ENCODE measurements at places on chromosomes 16 and 17.

DNA sequence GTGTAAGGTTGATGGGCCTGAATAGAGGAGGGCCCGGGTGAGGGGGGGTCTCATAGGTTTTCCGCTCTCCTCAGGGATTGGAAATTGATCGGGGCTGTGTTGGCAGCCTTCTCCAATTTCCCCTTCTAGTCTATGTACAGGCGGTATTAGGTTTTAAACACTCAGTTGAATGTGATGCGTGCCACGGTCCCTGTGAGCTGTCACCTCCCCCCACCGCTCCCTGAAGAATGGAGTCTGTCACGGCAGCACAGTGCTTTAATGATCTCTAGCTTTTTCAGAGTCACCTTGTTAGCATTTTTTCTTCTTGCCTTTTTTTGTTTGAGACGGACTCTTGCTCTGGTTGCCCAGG lies 800 bp downstream of the COX4I1 start:
- no peak for DNase-seq

GRCh38 chr17:55436224-55437158 lies 14.9 kb upstream of the MMD start:
- DNase-seq: no peak

DNA sequence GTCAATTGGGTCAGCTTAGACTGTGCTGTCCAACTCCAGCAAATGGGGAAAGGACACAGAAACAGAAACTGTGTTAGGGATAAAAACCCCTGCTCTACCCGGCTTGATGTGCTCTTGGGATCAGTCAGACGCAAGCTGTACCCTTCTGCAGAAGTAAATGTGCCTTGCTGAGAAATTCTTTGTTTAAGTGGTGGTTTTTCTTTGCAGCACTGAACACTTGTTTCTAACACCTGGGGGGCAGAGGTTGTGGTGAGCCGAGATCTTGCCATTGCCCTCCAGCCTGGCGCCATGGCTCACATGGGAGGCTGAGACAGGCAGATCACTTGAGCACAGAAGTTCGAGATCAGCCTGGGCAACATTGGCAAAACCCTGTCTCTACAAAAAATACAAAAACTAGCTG lies 18.5 kb upstream of the ARL4D start:
- DNase-seq: no peak

DNA sequence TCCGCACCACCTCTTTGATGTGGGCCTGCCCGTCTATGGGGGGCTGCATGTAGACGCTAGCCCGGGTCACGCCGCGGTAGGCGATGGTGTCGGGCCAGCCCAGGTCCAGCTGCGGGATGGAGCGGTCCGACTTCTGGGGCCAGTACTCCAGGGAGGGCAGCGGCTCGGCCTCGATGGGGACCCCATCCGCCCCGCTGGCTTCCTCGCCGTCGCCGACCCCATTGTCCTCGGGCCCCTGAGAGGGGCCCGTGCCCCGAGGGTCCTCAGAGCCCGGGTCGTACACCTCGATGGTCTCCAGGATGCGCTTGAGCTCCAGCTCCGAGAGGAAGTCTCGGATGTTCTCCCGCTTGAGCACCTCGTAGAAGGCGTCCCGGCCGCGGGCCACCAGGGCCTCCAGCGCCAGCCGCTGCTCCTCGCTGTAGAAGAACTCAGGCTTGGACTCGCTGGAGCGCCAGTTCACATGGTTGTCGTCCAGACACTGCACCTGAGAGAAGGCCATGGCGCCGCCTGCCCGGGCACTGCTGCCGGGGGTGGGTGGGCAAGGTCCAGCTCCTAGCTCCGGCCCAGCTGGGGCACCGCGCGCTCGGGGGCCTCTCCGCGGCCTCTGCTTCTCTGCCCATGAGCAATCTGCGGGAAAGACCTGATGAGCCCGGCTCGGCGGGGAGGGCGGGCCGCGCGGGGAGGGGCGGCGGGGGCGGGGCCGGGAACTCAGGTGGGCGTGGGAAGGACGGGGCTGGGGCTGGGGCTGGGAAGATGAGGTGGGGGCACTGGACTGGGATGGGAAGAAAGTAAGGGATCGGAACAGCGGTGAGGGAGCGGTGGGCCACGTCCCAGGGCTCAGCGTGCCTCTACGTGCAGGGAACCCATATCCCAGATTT lies 782 bp downstream of the FAM83G start:
- peak; percentile 60 for DNase-seq

- DNase-seq: no peak
Observed at GRCh38 chr16:6864244-6864643, 468.4 kb upstream of the RBFOX1 start.

DNA sequence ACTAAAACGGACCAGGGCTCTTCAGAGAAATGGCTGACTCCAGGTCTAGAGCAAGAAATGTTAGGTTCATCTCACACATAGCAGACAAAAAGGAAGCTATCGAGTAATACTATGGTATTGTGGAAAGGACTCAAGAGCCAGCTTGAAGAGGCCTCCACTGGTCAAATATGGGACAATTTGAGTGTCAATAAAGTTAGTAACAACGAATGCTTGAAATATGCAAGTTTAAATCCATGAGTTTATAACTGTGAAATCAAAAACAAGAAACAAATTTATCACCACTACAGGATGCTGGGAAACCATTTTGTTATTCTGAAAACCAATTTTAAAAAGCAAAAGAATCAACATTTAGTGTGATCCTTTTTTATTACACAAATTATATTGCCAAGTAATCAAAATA lies 50.4 kb upstream of the ANKFY1 start:
- no peak for DNase-seq

- no peak for DNase-seq
Observed at GRCh38 chr17:15175356-15175755, 89.8 kb downstream of the PMP22 start.

GRCh38 chr17:76529224-76530094 lies 8.1 kb downstream of the CYGB start:
- peak; percentile 77 for DNase-seq

DNA sequence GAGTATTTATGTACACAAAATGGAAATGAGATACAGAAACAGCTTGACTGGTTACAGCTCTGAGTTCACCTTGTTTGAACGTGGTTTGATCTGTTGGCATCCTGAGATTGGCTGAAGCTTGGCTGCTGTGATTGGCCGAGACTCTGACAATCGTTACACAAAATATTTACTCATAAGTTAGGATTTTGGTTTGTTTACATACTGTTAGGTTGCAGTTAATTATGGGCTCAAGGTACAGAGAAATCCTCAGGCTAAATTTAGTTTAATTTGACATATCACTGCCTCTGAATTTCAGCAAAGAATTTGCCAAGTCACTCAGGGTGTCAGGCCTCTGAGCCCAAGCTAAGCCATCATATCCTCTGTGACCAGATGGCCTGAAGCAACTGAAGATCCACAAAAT lies 227.3 kb downstream of the COPRS start:
- no peak for DNase-seq

- DNase-seq: no peak
Observed at GRCh38 chr17:51563961-51564360, 303.6 kb downstream of the UTP18 start.

- no peak for DNase-seq
Observed at GRCh38 chr17:1006054-1006453, 9.1 kb downstream of the TIMM22 start.

GRCh38 chr17:74117999-74118421 lies 85.5 kb upstream of the RPL38 start:
- no peak for DNase-seq

DNA sequence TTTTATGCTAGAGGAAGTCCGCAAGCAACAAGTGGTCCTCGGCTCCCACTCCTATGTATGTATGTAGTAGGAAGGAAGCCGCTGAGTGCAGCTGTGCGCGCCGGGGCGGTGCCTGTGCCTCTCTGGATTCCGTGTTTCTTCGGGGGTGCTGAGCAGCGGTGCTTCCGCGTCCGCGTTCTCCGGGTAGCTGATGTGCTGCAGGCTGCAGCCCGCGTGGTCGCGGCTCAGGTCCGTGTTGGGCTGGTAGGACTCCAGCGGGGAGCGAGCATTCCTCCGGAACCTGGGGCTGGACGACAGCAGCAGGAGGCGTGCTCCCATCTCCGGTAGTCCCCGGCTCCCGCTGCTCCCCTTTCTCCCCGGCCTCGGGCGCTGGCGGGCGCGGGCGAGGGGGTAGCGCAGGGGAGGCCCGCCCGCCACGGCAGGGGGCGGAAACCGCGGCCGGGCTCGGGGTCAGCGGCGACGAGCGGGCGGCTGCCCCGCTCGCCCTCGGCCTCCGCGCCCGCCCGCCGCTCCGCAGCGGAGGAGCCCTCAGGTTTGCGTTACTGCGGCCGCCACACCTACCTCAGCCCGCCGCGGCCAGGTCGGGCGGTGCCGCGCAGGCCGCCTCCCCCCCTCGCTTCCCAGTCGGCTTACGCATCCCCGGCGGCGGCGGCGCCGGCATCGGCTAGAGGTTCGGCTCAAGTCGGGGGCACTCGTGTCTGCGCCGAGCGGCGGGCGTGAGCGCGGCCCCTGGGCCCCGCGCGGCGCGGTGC lies 487 bp downstream of the C17orf67 start:
- DNase-seq: peak; percentile 85
